Fibroblast of villous mesenchyme (primary cell): ENCODE measurements at places on chromosomes 12 and 14. TPM values are rescaled to one million over a fixed set of nuclear protein-coding genes. Genes with fewer than 3 reads are reported as not detected.

GRCh38 chr12:68303850-68304249, 28.3 kb downstream of the MDM1 start:
- DNase-seq, result peak; percentile 59

- peak; percentile 95 for DNase-seq
These were observed 248.6 kb downstream of the ZFP36L1 start for GRCh38 chr14:68544081-68544892.

DNA sequence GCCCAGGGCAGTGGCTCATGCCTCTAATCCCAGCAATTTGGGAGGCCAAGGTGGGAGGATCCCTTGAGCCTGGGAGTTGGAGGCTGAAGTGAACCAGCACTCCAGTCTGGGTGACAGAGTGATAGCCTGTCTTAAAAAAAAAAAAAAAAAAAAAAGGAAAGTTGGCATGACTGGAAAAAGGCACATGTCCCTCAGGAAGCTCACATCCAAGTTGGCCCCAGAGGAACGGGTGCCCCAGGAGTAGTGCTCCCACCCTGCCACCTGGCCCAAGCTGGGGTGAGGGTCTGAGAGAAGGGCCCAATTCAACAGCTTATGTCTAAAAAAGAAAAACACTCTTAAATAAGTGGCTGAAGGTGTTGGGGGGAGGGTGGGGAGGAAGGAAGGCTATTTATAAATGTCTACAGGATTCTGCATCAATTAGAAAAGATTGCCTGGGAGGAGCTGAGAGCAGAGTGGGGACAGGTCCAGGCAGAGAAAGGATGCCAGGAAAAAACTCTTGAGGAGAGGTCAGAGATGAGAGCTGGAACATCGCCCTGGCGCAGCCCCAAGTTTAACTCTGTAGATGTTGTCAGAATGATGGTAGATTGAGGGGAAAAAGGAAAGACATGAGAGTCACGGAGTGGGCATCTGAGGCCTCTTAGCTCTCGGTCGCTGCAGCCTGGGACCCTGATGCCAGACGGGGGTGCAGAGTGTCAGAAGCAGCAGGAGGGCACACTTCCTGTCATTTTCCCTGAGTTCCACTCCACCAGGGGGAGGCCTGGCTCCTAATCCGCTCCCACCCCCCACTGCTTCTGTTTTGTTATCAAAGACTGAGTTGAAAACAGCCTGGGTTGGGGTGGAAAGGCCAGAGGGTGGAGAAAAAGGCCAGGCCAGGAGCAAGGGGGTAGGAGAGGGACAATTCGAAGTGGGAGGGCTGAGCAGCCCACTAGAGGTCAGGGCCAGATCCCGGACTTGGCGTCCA, 7.3 kb downstream of the SPRYD3 start:
- no peak for DNase-seq

DNA sequence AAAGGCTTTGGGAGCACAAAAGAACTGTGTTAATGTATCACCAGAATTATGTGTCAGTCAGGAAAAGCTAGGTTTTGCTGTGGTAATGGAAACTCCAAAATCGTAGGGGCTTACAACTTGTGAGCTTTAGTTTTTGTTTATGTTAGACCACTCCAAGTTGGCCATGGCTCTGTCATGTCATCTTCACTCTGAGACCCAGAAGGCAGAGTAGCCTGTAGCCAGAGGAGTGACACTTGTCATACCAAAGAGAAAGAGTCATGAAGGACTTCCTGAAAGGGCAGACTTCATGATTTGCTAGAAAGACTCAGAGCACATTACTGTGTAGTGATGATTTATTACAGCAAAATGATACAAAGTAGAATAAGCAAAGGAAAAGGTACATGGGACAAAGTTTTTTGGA, 133.6 kb upstream of the SSTR1 start:
- DNase-seq, result no peak

DNA sequence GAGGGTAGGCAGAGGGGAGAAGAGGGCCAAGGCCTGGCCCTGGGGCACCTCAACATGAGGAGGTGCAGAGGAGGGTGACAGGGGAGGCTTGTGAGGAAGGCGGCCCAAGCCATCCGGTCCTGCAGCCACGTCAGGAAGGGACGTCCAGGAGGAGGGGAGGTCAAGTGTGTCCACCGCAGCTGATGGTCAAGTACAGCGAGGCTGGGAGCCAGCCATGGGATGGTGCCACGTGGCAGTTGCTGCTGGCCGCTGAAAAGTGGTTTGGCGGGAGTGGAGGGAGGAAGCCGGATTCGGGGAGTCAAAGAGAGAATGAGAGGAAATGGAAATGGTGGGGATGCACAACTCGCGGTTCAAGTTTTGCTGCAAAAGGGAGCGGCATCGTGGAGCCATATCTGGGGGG, 41.2 kb downstream of the PRIMA1 start:
- no peak for DNase-seq

DNA sequence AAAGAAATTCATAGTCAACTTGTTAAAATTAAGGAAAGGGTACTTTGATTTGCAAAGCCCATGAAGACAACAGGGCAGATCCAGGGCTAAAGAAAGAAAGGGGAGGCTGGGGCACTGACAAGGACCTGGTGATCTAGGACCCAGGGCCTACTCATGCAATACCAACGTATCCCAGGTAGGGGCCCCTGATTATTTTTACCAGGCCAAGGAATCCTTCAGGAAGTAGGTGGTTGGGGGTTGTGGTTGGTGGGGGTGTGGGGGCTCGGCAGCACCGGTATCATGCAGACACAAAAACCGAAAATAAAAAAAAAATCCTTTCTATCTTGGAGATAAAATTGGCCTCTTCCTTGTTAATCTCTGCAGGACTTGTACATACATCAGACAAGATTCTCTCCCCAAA, 47.5 kb downstream of the GSC start:
- DNase-seq, result no peak

- DNase-seq, result peak; percentile 76
These were observed 57.2 kb downstream of the ATF7 start for GRCh38 chr12:53568809-53569557.

DNA sequence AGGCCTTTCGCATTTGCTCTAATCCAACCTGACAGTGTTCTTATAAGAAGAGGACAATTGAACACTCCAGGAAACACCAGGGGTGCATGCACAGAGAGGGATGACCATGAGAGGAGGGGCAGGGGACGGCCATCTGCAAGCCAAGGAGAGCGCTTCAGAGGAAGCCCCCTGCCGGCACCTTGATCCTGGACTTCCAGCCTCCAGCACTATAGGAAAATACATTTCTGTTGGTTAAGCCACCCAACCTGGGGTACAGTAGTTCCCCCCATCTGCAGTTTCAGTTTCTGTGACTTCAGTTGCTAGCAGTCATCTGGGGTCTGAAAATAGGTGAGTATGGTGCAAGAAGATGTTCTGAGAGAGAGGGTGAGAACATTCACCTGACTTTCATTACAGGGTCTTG, 64.7 kb downstream of the CLMN start:
- DNase-seq, result no peak

DNA sequence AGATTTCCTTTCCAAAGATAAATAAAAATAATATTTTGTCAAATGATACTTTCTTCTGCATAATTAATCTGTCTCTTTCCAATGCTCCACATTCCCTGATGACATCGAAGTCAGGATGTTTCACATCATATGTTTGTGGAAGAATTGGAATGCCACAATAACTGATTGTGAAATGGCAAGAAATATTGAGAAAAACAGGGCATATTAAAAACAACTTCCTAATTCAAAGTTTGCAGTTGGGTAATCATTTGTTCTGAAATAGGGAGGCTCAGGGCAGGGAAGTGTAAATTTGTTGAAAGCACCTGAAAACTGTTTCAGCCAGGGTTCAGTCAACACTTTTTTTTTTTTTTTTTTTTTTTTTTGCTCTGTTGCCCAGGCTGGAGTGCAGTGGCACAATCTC, 50.7 kb downstream of the BCAT1 start:
- peak; percentile 68 for DNase-seq

DNA sequence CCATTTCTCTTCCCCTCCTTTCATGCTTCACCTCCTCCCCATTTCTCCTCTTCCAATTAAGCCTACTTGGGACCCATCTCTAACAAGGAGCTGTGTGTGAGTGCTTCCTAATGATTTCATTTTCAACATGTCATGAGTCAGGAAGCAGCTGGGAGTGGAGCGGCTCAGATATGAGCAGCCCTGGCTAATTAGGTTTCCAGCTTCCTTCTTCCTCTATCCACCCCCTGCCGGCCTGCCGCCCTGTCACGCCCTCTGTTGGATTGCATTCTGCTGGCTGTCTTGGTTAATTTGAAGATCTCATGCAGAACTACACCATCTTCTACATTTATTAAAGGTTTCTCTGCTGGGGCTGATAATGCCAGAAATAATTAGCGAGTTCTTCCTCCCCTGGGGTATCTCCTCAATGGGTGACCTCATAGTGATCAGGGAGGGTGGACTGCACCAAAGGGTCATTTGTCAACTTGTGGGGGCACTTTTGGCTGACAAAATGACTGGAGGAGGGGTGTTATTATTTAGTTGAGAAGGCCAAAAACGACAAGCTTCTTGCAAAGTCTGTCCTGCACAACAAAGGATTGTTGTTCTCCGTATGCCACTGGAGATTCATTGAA, 300.9 kb upstream of the SRRM4 start:
- DNase-seq, result no peak

DNA sequence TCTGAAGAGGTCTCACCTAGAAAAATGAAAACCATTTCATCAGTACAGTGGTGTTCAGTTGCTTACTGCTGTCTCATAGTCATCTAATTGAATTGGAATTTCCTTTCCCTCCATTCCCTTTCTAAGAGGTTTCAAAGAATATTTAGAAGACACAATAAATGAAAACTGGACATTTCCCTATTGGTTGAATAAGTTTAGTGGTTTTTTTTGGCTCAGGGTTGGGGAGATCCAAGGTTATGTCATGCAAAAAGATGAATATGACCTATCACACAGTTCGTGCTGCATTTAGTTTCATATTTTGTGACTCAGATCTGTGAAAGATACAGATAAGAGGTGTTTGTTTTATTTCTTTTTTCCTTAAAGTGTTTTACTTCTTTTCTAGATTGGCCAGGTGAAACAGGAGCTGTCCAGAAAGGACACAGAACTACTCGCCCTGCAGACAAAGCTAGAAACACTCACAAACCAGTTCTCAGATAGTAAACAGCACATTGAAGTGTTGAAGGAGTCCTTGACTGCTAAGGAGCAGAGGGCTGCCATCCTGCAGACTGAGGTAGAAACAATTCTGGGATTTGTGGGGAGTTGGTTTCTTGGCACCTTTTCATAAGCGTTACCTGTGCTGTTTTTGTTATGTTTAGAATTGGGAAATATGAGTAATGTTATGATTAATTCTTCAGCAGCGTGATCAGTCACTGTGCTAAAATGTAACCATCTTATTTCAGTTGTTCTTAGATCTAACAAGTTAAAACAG, 124.6 kb downstream of the ERC1 start:
- no peak for DNase-seq

Gene TAS2R7
- 0.32 TPM in 1 of 2 replicates, not detected in the other for total RNA-seq

Gene SLCO1C1
- under 0.01 and 0.32 TPM in 2 replicates for total RNA-seq

Gene CYP46A1
- under 0.01 TPM in 2 replicates for total RNA-seq

Gene CLEC1A
- not detected in 2 replicates for total RNA-seq

Gene BATF
- total RNA-seq, result not detected in 2 replicates

Gene CIROP
- total RNA-seq, result not detected in 2 replicates

Gene AKAP5
- total RNA-seq, result 1.9 and 3.0 TPM in 2 replicates

Gene GYS2
- total RNA-seq, result not detected in 2 replicates

Gene ACOT6
- under 0.01 TPM in 1 of 2 replicates, not detected in the other for total RNA-seq

Gene ERP27
- total RNA-seq, result not detected in 2 replicates

Gene INHBC
- under 0.01 TPM in 1 of 2 replicates, not detected in the other for total RNA-seq

Gene LMO3
- under 0.01 and 0.43 TPM in 2 replicates for total RNA-seq
